ENCODE measurements at places on chromosomes 16 and 17. TPM values are rescaled to one million over a fixed set of nuclear protein-coding genes. Genes with fewer than 3 reads are reported as not detected.

- no peak for DNase-seq
Observed at GRCh38 chr17:18025945-18026776, 12.8 kb downstream of the ATPAF2 start.

DNA sequence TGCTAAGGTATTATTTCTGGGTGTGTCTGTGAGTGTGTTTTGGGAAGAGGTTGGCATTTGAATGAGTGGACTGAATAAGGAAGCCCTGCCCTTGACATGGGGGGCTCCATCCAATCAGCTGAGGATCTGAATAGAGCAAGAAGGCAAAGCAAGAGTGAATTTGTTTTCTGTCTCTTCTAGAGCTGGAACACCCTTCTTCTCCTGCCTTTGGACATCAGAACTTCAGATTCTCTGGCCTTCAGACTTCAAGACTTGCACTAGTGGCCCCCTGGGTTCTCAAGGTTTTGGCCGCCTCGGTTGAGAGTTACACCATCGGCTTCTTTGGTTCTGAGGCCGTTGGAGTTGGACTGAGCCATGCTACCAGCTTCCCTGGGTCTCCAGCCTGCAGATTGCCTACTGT, 448.6 kb downstream of the SHISA9 start:
- DNase-seq, result no peak

DNA sequence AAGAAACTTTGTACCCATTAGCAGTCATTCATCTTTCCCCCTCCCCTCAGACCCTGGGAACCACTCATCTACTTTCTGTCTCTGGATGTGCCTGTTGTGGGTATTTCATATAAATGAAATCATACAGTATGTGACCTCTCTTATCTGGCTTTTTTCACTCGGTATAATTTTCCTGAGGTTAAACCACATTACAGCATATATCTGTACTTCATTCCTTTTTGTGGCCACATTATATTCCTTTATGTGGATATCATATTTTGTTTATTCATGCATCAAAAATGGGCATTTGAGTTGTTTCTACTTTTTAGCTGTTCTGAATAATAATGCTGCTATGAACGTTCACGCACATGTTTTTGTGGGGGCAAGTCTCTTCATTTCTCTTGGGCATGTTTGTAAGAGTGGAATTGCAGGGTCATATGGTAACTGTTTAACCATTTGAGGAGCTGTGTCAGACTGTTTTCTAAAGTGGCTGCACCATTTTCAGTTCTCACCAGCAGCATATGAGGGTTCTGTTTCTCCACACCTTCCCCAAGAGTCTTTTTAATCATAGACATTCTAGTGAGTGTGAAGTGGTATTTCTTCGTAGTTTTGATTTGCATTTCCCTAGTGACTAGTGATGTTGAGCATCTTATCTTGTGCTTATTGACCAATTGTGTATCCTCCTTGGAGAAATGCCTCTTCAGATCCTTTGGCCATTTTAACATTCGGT, 3.8 kb downstream of the SNX29 start:
- DNase-seq, result no peak

DNA sequence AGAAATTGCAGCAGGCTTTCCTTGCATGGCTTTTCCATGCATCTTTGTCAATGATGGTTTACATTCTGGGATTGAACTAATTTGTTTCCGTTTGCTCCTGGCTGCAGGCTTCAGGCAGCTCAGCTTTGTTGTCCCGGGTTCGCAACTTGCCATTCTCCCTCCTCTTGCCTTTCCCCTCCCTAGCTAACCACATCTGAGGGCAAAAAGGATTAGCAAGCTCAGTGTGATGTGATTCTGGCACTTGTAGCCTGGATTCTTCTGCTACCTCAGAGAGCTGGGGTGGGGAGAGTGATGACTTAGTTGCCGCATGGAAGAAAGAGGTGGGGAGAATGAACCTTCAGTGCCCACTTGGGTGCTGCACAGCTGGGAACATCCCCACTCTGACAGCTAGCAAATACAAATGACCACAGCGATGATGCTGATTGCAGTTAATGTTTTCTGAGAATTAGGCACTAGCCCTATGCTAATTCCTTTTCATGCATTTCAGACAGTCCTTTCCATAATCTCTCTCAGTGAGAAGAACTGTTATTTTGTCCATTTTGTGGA, 120.2 kb upstream of the SALL1 start:
- no peak for DNase-seq

- DNase-seq, result no peak
Observed at GRCh38 chr17:79006794-79007503, 2.6 kb downstream of the CANT1 start.

DNA sequence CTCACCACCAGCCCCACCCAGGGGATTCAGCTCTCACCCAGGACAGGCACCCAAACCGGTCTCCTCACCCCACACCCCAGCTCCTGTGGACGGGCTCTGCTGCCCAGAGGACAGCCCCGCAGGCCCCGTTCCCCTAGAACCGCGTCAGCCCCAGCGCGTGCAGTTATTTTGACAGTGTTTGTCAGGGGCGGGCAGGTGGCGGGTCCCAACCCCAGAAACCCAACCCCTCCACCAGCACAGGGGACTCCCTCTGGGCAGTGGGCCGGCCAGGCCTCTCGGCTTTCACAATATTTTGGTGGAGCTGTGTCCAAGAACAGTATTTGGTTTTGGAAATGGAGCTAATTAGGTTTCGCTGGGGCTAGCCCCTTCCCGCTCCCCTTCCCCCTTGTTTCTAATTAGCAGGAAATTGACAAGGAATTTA, 44.8 kb downstream of the BAHCC1 start:
- no peak for DNase-seq

DNA sequence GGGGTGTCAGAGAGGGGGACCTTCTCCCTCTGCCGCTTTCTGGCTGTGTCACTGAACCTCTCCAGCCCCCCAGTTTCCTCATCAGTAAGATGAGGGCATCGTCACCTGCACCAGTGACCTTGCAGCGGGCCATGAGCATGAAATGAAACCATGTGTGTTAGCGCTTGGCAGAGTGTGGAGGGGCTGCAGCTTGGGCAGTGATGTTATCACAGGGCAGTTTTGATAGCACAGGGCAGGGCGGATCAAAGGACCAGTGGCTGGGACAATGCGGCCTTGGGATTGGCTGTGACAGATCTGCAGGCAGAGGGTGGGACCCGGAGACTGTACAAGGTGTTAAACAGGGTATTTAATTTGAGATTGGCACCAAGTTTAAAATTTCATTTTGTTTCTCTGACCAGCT, 38.9 kb upstream of the NAT9 start:
- DNase-seq, result no peak

DNA sequence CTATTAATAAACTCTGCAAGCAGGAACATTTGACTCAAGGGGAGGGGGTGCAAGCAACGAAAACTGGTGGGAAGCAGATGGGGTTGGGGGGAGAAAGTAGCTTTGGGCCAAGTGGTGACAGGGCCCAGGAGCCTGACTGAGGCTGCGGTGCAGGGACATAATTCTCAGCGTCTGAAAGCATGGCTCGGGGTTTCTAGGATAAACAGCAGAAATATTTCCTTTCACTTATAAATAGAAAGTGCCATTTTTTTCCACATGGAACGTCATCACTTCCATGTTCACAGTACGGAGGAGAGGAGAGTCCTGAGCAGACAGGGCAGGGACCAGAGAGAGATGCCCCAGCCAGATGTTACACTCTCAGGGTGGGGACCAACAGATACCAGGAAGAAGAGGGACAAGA, 197.1 kb downstream of the ZFHX3 start:
- no peak for DNase-seq

DNA sequence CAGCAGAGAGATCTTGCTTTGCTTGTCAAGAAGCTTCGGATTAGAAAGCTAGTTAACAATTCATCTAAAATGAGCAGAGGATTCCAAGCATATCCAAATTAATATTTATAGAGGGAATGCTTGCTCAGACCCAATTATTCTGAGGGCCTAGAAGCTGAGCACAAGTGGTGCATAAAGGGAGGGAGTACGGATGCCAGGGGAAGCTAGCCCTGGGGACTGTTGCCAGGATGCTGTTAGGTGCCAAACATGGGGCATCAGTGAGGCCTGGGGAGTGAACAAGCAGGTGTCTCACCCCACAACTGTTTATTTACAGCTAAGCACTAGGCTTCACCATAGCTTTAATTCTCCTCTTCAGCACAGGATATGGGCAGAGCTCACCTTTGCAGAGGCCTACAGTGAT, 684.1 kb upstream of the C16orf82 start:
- DNase-seq, result no peak

DNA sequence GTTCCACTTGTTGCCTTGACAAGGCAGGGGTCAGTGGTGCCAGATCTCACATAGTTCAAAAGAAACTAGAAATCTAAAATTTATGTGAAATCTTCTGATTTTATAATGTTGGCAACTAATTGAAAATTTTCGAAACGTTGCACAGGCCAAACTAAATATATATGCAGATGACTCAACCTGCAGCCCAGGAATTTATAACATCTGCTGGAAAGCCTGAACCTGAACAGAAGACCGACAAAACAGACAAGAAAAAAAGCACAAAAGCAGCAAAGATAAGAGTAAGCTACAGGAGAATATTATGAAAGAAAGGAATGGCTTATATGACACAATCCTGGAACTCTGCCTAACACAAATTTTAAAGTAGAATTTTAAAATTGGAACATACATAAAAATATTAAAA, 207.6 kb downstream of the CEP112 start:
- no peak for DNase-seq

TEX14 gene
- total RNA-seq, result 0.04 TPM

ERN2 gene
- not detected for total RNA-seq

NTN1 gene
- total RNA-seq, result 0.78 TPM

IRX3 gene
- 5.1 TPM for total RNA-seq
